SHP77 treated with DMSO at 0.1 percent for 48 hours (cell line): ENCODE measurements at places on chromosomes 6 and 20.

DNA sequence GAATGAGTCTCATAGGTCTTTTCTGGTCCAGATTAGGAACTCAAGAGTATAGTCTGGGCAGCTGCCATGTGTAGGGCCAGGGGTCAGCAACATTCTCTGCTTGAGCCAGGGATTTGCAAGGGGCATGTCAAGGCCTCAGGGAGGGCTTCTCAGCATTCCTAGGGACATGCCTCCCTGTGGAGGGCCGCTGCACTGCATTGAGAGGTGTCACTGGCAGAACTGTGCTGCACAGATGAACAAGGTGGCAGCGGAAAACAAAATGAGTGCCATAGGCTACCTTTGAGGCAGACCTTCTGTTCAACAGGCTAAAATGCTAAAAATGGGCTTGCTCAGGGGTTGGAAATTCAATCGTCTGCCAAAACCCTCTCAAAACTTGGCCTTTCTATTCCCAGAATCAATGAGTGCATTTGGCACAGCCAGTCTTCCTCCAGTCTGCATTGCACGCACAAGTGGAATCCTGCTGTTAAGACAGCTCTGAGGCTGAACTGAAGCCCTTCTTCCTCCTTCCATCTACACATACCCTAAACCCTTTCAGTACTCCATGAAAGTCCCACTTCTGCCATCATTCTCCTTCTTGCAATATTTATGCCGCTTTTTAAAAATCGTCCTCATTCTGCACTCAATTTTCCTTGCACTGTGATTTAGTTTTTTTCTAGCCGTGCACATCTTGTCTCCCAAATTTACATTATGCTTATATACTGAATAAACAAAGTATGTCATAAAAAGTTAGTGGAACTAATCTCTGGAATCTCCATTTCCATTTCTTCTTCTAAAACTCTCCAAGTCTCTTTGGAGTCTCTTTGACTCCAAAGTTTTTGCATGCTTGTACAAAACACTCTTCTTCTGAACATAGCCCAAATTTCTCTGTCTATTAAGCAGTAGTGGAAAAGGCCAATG lies 51.7 kb downstream of the SLC26A8 start:
- no peak for DNase-seq

DNA sequence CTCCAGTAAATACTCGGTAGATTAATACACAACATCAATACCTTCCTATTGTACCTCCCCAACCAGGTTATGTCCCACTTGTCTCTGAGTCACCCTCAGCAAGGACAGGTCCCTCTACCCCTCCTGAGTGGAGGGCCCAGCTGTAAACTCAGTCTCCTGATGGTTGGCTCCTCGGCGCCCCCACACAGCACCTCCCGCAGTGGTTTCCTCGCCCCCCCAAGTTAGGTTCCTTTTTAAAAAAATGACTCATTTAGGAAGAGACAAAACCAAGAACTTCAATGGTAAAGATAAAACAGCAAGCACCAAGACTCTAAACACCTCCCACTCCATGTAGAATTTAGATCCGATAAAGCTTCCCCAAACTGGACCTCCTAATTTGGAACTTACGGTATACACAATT lies 83.5 kb downstream of the TRERF1 start:
- DNase-seq: no peak

DNA sequence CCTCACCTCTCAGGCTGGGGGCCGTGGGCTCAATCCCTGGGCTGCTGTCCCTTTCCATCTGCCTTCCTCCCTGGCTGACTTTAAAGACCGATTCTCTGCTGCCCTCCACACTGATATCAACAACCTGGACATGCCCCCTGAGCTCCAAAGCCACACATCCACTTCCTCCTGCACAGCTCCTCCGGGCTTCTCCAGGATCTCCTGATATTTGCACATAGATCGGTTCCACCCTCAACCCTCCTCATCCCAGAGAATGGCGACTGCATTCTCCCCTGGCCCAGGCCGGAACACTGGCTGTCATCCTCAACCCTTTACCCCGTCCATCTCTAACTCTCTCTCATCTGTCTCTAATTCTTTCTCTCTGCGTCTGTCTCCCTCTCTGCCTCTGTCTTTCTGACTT lies 21.0 kb upstream of the NOL4L start:
- no peak for DNase-seq

DNA sequence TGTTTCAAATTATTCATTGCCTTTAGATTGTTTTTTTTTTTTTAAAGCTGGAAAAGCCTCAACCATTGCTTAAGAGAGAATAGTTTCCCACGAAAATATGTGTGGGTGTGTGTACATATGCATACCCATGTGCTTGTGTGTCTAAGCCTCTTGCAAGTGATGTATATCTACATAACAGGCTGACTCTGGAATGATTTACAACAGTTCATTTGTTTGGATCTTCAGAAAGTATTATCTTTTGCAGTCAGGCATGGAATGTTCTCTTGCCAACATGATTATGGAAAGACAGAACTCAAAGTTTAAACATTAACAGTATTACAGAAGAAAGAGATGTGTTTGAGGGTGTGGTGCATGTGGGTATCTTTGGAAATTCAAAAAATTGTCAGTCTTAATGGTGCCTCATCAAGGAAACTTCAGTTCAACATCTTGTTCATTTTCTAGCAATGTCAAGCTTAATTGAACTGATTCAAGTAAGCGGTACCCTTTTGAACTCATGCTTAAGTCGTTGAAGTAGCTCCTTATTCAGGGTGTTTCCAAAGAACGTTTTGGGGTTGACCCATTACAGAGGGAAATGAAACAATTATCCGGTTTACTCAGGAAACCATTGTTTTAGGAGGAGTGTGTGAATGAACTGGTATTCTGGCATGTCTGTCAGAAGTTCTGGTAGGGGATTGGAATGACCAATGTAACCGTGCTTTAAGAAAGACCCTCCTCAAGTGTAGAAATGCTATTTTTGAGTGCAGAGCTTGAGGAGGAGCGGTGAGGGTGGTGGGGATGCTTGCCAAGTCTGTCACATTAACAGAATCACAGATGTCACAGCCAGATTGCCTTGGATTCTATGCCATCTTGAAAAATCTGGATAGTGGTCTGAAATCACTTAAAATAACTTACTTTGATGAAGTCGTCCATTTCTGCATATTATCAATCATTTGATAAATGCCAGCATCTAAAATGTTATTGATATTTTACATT lies 60.3 kb downstream of the ADGRG6 start:
- no peak for DNase-seq

DNA sequence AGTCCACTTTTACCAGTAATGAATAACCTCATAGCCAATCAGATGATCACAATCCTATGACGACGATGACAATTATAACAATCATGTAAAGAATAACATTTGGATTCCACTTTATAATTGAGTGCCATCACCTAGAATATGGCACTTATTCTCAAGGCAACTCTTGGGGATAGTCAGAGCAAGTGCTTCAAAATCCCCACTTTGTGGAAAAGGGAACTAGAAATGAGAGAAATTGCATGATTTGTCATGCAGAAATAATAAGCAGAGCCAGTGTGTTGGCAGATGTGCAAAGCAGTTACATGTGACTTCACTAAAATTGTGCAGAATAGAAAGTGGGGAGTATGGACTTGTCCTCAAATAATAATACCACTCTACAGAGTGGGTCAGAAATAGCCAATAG lies 41.3 kb downstream of the FRK start:
- DNase-seq: no peak

GRCh38 chr20:51138576-51138975 lies 115.7 kb upstream of the KCNG1 start:
- no peak for DNase-seq

- DNase-seq: no peak
Observed at GRCh38 chr6:135385299-135385698, 112.2 kb downstream of the AHI1 start.

DNA sequence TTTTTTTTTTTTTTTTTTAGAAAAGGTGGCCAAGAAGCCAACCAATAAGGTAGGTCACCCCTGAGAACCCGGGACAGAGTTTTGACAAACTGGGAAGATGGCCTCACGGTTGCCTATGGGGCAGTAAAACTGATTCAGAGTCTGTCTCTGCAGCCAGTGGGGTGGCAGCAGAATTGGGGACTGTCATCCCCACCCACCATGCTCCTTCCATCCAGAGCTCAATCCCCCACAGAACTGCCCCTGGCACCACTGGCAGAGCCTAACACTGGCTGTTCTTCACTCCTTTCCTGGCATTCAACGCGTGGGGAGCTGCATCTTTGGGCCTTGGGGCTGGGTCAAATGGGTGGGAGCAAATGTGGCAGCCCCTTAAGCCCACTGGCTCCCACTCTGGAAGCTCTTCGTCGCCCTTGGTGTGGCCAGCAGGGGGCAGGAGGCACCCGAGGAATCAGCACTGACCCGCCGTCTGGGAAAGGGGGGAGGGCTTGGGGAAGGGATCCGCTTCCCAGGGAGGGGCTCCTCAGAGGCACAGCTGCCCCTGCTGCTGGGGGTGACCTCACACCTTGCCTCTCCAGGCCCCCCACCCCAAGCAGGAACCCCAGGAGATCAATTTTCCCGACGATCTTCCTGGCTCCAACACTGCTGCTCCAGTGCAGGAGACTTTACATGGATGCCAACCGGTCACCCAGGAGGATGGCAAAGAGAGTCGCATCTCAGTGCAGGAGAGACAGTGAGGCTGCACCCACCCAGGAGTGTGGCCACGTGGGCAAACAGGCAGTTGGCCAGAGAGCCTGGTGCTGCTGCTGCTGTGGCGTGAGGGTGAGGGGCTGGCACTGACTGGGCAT lies 10.4 kb downstream of the CD40 start:
- DNase-seq: no peak

DNA sequence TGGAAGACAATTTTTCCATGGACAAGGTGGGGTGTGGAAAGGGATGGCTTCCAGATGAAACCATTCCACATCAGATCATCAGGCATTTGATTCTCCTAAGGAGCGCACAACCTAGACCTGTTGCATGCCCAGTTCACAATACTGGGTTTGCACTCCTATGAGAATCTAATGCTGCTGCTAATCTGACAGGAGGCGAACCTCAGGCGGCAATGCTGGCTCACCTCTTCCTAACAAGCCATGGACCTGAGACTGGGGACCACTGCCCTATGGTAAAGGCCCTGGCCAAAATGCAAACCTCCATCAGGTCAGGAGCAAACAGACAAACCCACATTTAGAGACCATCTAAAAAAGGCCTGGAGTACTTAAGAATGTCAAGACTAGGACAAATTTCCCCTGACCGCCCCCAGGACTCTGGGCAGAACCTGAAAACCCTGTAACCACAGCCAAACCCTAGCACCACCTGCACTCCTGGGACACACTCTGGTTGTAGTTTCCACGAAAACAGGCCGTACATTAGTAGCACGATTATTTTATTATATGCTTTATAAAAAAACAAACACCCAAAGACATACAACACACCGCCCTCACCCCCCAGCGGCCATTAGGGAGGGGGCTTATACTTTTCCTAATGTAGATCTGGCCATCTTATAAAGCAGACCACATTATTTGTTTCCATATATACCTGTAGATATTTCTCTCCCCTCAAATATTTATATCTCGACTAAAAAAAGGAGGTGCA lies 27.3 kb downstream of the SNX5 start:
- no peak for DNase-seq

DNA sequence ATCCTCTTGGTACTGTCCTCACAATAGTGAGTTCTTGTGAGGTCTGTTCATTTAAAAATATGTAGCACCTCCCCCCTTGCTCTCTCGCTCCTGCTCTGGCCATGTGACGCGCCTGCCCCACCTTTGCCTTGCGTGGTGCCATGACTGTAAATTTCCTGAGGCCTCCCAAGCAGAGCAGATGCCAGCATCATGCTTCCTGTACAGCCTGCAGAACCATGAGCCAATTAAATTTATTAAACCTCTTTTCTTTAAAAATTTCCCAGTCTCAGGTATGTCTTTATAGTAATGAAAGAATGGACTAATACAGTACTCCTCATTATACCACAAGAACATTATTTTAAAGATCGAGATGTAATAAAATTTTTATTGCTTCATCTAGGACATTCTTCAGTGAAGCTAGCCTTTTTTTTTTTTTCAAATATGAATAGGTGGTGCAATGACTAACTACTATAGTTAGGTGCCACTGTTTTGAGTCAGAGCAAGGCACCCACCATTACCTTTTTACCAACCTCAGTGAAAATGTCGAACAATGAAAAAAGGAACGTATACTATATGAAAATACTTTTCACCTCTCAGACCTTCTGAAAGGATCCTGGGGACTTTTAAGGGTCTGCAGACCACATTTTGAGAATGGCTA lies 191.1 kb upstream of the SGK1 start:
- no peak for DNase-seq

- DNase-seq: peak; percentile 24
Observed at GRCh38 chr6:162538643-162539064, 188.9 kb downstream of the PRKN start.

DNA sequence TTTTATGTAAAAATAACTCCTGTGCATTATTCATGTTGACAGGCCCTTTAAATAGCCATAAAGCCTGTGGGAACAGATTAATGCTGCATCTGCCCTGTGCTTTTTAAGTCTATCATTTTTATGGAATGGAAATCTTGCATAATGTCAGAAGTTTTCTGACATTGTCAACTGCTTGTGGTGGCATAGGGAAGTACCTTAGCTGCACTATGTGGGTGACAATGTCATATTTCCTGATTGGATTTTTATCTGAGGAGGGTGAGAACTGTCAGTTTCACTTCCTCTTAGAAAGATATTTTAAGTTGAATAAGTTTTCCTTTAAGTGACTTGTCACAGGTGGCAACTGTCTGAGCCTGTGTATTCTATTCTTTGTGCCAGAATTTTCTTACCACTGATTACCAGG lies 267.9 kb downstream of the PLCB1 start:
- DNase-seq: no peak

GRCh38 chr6:40721271-40721952 lies 134.2 kb upstream of the LRFN2 start:
- DNase-seq: no peak

GRCh38 chr6:3061501-3061941 lies 6.8 kb upstream of the RIPK1 start:
- DNase-seq: no peak

- DNase-seq: no peak
Observed at GRCh38 chr6:18897350-18897749, 510.2 kb downstream of the RNF144B start.

DNA sequence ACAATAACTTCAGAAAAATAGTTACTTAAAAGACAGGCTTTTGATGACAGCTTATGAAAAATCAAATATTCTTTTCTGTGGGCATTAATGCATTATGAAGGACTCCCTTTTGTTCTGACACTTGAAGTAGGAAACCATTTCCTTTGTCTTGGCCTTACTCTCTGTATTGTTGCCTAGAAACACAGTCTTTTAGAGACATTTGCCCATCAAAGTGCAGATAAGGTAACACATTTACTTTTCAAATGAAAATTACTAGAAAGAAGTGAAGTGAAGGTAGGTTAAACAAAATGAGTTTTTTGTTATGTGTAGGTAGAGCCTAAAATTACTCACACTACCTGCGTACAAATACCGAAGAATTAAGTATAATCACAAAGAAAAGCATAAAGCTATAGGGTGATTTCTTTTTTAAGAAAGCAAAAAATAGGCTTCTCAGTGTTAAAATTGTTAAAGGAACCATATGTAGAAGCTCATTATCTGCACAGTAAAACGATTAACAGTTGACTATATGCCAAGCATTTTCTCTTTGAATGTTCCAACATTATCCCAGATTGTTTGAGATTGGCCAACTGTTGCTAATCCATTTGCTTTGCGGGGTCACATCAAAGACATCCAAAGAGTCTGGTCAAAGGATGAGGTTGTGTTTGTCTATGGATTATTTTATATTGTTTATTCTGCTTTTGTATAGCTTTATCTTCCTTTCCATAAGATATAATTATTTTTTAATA lies 542.0 kb upstream of the RNF217 start:
- no peak for DNase-seq
